Testis (tissue), 5 donors: ENCODE measurements at places on chromosomes 3 and 15.
A peak's percentile ranks its signal among the peaks of the same experiment; 100 is the strongest.

GRCh38 chr15:25811481-25811906, 51.6 kb downstream of the ATP10A start:
- no peak for DNase-seq

DNA sequence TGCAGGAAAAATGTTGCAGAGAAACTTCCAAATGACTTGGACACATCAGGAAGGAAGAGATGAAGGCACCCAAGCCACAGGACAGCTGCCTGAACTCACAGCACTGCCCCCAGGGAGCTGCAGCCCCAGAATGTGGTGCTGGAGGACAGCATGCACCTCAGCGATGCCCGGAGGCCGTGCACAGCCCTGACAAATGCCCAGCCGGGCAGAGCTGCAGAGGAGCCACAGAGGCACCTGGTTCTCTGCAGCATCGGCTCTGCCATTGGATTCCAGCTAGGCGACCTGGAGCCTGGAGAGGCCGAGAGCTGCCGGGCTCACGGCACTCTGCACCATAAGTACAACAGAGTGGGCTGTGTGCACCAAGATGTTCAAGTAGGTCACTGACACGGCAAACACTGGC, 97.5 kb downstream of the OCA2 start:
- no peak for DNase-seq

GRCh38 chr3:143775459-143775858, 72.8 kb downstream of the SLC9A9 start:
- DNase-seq = peak; percentile 26

DNA sequence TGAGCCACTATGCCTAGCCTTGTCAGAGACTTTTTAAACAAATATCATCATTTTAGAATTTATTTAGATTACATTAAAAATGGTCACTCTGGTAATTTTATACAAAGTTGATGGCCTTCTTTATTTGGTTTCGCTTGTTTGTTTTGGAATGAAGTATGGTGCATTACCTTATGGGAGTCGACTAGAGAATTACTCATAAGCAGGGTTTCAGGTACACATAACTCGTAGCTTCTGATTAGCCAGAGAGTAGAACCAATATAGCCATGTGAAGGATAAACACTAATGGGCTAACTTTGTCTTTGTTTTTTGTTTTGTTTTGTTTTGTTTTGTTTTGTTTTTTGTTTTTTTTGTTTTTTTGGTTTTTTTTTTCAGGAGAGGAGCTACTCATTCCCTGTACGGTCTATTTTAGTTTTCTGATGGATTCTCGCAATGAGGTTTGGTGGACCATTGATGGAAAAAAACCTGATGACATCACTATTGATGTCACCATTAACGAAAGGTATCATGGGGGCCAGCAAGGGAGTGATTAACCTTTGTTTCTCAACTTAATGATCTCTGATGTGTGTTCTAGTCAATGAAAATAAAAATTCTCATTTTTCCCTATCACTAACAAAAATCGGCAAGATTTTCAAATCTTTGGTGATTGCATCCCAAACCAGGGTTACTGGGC, 113.2 kb downstream of the IL1RAP start:
- no peak for DNase-seq

- no peak for DNase-seq
Measured at GRCh38 chr3:78794431-78794830, 973.4 kb downstream of the ROBO1 start.

DNA sequence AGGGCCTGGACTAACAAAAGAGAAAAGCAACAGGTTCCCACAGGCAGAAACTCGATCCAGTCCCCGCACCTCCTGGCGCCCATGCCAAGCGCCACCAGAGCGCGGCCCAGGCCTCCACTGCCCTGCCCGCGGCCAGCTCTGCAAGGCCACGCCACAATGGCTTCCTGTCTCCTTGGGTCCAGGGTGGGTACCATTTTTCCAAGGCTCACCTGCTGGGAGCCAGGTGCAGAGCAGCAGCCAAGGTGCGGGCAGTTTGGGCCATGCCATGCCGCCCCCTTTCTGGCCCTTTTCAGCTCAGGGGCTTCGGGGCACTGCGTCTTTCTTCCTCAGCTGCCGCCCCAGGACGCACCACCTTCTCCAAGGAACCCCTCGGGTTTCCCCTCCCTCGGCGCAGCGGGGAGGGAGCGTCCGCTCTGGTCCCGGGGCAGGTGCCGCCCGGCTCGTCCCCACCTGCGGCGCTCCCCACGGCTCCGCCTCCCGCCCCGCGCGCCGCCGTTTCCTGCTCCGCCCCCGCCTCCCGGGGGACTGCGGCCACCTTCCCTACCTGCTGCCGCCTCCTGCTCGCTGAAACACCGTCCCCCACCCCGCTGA, at the start of gene ILDR1:
Gene ILDR1, minus strand, starts transcription at position 437 of the 591 bp plus-strand sequence. Its CDS starts 170 bp downstream, at position 267.
- no peak for DNase-seq

DNA sequence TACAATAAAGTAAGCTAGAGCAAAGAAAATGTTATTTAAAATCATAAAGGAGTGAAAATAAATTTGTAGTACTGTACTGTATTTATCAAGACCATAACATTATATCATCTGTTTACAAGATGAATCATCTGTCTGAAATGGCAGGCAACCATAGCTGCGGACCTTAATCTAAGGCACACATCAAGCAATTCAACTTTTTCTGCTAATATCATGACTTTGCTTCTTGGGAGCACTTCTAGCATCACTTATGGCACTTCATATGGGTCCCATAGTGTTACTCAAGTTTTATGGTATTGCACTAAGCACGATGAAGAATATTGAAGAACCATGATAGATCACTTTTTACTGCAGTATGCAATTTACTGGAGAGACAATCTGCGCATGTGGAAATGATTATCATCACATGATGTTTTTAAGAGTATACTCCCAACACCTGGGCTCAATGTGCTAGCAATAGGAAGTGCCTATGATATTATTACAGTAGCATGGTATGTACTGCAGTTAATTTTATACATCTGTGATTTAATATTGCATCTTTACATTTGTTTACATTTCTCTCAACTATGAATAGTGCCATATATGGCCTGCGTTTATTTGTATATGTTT, 137.7 kb upstream of the NECTIN3 start:
- no peak for DNase-seq

DNA sequence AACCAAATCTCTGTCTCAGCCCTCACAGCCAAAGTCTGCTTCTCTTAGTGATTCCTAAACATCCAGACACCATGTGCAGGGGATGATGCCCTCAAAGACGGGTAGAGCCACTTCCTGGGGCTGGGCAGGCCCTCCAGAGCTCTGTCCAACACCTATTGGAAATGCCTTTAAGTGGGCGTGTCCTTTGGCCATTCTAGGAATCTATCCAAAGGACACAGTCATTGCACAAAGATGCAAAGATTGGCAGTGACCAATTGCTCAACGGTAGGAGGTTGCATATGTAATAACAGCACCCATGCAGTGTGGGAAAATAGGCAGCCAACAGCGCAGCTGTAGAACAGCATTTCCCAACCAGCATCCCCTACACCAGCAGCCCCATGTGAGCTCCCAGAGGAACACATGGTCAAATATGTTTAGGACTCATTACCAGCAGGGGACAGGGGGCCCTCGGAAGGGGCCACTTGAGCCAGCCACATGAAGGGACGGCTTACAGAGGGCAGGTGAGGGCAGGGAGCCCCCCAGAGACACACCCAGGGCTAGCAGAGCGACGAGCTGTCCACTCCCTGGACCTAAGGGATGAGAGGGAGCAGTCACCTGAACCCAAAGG, 142.8 kb upstream of the IQSEC1 start:
- DNase-seq = no peak
